GM18507 (cell line): ENCODE measurements at places on chromosomes 2 and 18.

DNA sequence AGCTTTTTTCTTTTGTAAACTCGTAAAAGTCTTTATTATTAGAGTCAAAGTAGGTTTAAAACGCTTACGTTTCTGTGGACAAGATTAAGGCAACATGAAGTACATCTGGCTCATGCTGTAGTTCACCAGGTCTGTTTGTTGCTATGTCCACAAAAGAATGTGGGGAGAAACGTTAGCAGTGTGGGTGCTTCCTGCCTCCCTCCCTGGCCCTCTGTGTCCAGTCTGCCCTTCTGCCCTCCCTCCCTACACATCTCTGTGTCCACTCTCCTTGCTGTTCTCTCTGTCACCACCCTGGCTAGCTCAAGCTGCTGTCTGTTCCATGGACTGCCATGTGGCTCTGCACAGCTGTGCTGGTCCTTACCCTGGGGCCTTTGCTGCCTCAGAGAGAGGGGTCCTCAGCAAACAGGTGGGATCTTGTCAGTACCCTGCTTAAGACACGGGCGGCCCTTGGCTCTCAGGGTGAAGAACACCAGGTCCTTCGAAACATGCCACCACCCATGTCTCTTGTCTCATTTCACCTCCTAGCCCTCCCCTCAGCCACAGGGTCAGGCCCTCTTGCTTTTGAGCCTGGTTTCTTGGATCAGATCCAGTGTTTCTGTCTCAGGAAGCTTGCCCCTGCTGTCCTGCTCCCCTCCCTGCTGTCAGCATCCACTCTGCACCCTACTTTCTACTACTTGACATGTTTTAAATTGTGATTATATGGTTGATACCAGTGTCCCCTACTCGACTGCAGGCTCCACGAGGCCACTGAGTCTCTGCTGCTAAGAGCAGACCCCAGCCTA is 79.2 kb downstream of the LIMS1 start:
- DNase-seq: no peak

- no peak for DNase-seq
These were observed 111.0 kb upstream of the MAP3K20 start for GRCh38 chr2:172964511-172965139.

GRCh38 chr2:108240966-108241365 is 1.2 kb downstream of the SULT1C3 start:
- no peak for DNase-seq

- DNase-seq: no peak
These were observed 17.9 kb upstream of the NYAP2 start for GRCh38 chr2:225381609-225382008.

- DNase-seq: no peak
These were observed 67.9 kb upstream of the GLS start for GRCh38 chr2:190812506-190813294.

- DNase-seq: no peak
These were observed 125.6 kb upstream of the CDCA7 start for GRCh38 chr2:173229086-173229485.

GRCh38 chr2:238727585-238728329 is 120.1 kb upstream of the TWIST2 start:
- DNase-seq: no peak

DNA sequence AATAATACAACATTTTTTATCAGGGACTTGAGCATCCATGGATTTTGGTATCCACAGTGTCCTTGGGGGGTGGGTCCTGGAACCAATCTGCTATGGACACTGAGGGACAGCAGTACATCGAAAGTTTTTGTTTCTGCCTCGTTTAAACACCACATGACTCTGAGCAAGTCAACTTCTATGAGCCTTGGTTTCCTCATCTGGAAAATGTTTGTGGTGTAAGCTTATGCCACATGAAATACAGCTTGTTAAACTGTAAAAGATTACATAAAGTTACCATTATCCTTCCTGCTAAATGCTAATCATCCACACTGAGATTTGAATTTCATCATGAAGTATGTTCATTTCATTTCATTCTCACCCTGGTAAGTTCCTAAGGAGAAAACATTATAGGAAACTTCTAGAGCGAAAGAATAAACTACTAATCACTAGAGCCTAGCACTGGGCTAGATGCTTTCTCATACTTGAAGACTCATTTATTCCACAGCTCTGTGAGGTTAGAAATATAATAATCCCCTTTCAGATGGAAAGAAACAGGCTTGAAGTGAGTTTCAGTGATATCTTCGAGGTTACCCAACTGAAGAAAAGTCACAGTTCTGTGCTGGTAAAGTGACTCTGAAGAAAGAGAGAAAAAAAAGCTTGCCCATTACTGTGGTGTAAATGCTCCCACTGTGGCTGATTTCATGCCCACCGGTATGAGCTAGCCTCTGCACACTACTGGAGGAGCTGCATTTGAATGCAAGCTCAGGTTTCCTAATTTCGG is 29.2 kb downstream of the MCFD2 start:
- no peak for DNase-seq

GRCh38 chr18:6017171-6017570 is 121.8 kb upstream of the TMEM200C start:
- no peak for DNase-seq

GRCh38 chr2:241509155-241509784 is 886 bp upstream of the STK25 start:
- no peak for DNase-seq

- DNase-seq: no peak
These were observed 456.2 kb upstream of the TCF4 start for GRCh38 chr18:56044239-56044638.

DNA sequence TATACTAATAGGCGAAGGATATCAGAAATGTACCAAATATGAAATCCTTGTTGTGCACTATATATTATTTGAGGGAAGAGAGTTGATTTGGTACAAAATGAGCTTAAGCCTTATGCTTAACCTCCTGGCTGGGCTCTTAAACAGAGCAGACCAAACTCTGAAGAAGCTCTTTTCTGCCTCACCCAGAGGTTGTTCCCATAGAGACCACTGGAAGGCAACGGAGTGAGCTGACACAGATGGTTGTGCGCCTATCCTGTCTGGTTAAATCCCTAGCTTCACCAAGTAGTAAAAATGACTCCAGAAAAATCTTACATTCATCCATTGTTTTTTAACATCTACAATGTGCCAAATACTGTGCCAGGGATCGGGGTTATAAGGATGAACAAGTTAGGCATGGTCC is 55.9 kb upstream of the NOL4 start:
- no peak for DNase-seq

DNA sequence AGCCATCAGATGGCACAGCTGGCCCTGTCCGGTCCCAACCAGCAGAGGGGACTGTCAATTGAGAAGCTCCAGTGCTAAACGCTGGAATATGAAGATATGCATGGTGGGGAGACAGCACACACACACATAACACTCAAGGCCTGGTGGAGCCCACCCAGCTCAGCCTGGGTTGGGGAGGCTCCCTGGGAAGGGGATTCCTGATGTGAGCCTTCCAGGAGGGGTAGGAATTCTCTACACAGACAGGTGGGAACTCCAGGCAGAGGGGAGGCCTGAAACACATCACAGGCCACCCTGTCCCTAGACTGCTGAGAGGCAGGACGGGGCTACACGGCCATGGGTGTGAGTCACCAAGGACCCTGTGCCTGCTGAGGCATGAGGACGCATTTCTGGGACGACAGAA is 49.4 kb upstream of the SH3RF3 start:
- no peak for DNase-seq

- DNase-seq: no peak
These were observed 41.4 kb upstream of the EHBP1 start for GRCh38 chr2:62663920-62664795.

DNA sequence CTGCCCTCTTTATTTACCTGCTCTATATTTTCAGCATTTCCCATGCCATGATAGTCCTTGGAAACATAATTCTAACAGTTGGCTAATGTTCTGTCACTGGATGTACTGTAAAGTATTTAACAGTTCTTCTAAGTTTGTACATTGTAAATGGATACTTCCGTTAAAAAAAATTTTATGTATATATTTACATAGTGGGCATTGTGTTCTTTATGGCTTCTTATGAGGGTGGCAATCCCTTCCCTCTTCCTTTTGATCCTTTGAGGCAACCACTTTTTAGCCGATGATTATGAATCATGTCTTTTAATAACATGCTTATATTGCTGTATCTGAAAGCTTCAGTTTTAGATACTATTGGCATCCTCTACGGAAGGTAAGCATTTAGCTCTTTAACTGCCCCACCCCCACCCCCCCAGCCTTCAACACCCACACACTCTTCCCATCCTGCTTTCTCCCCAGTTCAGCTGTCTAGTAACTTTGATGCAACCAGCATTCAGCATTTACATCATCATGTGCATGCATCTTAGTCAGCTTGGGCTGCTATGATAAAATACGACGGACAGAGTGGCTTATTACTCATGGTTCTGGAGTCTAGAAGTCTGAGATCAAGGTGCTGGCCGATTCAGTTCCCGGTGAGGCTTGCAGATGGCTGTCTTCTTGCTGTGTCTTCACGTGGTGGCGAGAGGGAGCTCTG is 21.0 kb upstream of the EDAR start:
- DNase-seq: no peak

DNA sequence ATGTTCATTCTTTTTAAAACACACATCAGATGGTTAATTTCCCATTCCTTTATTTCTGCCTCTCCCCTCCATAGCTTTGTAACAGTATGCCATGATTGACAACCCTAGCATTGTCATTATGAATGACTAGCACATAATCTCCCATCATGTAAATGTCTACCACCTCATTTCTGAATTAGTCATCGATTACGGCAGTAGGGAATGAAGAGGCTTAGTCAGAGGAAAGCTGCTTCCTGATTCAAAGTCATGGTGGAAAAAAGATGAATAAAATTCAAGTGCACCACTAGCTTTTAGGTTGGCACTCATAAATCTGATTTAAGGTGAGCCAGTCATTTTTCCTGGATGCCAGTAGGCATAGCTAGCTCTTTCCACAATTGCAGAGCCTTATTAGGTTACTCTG is 19.1 kb upstream of the ACMSD start:
- DNase-seq: no peak

DNA sequence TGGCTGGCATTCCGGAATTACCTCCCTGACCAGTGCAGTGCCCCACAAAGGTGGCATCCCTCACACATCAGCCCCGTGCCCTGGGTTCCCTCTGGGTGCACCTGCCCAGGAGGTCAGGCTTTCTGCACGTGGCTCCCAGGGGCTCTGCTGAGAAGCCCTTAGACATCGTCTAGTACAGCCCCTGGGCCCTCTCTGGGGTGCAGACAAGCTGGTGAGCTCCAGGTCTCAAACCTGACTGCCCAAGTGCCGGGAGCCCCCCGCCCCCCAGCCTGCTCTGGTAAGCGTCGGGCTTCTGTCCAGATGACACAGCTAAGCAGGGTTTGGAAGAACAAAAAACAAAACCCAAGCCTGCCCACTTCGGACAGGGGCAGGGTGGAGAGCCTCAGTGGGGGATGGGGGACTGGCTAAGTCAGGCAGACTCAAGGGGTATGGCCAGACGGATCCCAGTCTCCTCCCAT is 20.2 kb downstream of the TWIST2 start:
- DNase-seq: no peak

DNA sequence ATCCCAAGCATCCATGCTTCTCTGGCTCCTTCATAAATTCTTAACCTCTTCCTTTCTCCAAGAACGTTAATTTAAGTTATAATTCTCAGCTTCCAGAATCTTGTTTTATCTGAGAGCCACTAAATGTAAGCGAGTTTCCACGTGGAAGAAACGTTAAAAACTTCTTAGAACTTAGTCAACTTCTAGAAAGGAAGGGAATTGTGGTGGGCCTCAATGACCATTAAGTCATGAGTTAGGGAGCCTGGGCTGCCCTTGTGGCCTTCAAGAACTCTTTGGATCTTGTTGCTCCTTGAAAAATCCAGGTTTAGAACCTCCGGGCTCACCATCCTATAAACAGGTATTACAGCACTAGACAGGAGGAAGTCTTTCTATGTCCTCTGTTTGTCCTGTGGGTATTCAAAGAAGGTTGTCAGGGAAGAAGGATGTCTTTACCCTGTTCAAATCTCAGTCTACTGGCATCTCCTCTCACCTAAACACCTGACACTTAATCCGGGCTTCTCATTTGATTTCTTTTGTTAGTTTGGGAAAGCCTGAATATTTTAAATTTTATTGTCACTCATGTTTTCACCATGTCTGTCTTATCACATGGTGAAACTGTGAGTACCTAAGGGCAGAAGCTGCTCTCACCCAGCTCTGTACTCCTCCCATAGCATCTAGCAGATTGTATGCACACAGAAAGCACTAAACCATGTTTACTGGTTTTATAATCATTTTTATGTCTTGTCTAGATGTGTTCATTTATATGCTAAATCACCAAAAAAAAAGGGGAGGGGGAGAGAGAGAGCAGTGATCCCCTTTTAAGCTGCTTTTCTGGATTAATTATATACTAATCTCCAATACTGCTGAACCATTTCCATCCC is 6.3 kb downstream of the RND3 start:
- DNase-seq: no peak

- DNase-seq: no peak
These were observed 34.3 kb upstream of the ITM2C start for GRCh38 chr2:230830428-230830827.

- DNase-seq: no peak
These were observed 339.2 kb downstream of the ARHGAP15 start for GRCh38 chr2:143468341-143468888.

DNA sequence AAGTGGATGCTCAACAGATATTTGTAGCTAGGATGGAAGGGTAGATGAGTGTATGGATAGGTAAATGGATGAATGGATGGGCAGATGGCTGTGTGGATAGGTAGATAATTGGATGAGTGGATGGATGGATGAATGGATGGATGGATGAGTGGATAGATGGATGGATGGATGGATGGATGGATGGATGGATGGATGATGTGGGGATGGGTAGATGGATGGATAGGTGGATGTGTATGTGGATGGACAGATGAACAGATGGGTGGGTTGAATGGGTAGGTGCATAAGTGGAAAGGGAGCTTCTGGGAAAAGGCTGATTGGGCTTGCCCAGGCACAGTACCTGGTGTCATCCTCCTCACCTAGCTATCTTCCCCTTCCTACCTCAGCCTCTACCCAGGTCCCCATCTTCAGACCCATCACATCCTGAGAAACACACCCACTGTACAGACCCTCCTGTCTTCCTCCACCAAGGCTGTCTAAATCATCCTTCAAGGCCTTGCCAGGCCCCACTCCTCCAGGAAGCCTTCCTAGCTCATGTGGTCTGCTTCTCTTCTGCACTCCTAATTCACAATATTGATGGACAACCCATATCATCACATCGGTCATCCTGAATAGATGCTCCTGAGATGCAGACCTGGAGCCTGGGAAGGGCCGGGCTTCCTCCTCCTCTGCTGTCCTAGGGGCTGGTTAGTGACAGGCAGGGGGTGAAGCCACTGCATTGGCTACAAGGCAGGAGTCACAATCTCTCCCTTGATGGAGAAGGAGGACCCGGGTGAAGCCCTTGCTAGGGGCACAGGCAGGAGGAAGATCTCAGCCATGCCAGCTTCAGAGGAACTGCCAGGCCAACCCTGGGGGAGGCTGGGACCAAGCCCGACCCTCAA is 49.4 kb downstream of the SMAD7 start:
- DNase-seq: no peak

GRCh38 chr2:174919947-174920595 is 85.1 kb downstream of the CHN1 start:
- no peak for DNase-seq
